Posterior vena cava (tissue), 2 donors: ENCODE measurements at places on chromosomes 2 and 18. TPM values are rescaled to one million over a fixed set of nuclear protein-coding genes. Genes with fewer than 3 reads are reported as not detected.

The M1AP gene
- total RNA-seq, result 0.19 TPM

The CNDP1 gene
- 0.19 TPM for total RNA-seq

The ALPG gene
- not detected for total RNA-seq

The STAT4 gene
- total RNA-seq, result 2.5 TPM

The FSHR gene
- total RNA-seq, result not detected

The TMEM178A gene
- total RNA-seq, result 0.69 TPM

The SULT1C2 gene
- not detected for total RNA-seq

The MROH2A gene
- not detected for total RNA-seq

The CNGA3 gene
- total RNA-seq, result 0.38 TPM

The TMEM169 gene
- total RNA-seq, result 0.51 TPM

The ESPNL gene
- total RNA-seq, result 3.0 TPM

The MAP2 gene
- total RNA-seq, result 10.5 TPM

The PRKAG3 gene
- total RNA-seq, result 0.23 TPM

The CD8B2 gene
- not detected for total RNA-seq
